Fibroblast of pulmonary artery (primary cell): ENCODE measurements at places on chromosomes 16 and 17.

- peak; percentile 59 for DNase-seq
Observed at GRCh38 chr17:19338031-19338990, 24.2 kb downstream of the B9D1 start.

DNA sequence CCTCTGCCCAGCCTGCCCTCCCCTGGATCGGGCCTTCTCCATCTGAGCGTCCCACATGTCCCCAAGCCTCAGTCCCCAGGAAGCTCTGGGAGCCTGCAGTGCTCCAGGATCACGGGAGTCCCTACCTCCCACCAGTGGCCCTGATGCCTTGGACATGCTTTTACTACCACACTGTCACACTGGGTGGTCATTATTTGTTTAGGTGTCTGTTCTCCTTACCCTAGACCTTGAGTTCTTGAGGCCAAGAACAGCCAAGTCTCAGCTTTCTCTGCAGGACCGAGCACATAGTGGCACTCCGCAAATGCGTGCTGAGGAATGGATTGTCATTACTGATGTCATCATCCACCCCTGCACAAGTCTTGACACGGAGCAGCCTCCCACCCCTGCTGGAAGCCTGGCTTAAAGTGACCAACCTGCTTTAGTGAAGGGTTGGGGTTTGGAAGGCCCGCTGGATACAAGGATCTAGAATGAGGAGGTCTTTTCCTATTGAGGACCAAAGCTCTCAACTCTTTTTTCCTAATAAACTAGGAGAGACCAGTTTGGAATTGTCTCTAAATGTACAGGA is 132.9 kb upstream of the CRHR1 start:
- DNase-seq = no peak

GRCh38 chr17:72489272-72489641 is 368.4 kb downstream of the SOX9 start:
- DNase-seq = no peak

DNA sequence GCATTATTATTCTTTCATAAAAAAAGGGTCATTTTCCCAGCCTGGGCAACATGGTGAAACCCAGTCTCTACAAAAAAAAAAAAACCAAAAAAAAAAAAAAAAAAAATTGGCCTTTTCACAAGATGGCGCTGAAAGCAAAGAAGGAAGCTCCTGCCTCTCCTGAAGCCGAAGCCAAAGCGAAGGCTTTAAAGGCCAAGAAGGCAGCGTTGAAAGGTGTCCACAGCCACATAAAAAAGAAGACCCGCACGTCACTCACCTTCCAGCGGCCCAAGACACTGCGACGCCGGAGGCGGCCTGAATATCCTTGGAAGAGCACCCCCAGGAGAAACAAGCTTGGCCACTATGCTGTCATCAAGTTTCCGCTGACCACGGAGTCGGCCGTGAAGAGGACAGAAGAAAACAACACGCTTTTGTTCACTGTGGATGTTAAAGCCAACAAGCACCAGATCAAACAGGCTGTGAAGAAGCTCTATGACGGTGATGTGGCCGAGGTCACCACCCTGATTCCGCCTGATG is 4.9 kb upstream of the PGAP6 start:
- no peak for DNase-seq

- no peak for DNase-seq
Observed at GRCh38 chr16:70651524-70651923, 5.2 kb downstream of the IL34 start.

GRCh38 chr17:81664051-81664470 is 2.3 kb downstream of the OXLD1 start:
- no peak for DNase-seq

- no peak for DNase-seq
Observed at GRCh38 chr16:49051576-49051975, 230.1 kb downstream of the CBLN1 start.

DNA sequence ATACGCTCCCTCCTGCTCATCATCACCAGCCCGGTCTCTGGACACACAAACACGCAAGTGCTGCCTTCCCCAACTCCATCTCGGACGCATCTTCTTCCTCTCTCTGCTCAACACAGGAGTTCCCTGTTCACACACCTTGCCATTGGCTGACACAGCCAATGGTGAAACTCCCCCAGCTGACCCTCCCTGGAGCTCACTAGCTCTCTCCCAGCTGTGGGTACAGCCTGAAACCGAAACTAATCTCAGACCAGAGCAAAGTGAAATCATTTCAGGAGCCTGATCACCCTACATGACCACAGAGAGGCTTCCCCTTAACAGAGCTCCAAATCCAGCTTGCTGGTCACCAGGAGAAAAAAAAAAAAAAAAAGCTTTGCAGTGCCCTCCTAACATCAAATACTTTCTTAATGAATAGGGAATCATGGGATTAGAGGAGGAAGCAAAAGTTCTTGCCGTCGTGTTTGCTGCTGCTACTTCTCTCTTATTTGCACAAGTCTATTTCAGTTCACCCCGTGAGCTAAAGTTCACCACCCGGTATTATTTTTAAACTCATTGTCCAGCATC is 8.3 kb downstream of the CUEDC1 start:
- DNase-seq = peak; percentile 62

DNA sequence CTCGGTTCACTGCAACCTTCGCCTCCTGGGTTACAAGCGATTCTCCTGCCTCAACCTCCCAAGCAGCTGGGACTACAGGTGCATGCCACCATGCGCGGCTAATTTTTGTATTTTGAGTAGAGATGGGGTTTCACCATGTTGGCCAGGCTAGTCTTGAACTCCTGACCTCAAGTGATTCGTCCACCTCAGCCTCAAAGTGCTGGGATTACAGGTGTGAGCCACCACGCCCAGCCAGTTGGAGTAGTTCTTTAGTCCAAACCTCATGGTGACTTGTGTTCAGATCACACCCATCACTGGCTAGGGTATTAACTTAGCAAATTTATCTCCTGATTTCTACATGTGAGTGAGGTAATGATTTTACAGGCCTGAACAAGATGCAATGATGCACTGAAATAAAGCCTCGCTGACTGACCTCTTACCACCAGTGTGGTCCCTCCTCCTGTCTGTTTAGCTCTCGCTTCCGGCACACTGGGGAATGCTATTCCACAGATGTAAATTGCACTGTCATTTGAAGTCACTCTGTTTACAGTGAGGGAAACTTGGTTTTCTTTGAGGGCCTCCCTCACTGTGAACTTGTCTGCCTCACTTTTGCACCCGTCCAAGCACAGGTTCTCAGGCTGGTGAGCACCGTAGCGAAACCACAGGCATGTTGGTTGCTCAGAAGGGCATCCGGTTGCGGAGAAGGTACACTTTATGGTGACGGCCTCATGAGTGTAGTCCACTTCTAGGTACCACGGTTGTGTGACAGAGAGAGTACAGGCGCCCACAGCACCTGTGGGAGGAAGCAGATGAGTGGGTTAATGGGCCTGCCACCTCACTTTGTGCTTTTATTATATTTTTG is 5.5 kb downstream of the IGSF6 start:
- no peak for DNase-seq

- no peak for DNase-seq
Observed at GRCh38 chr17:44782326-44782850, 23.6 kb downstream of the ADAM11 start.
